Mesothelial cell of epicardium (in vitro differentiated cells): ENCODE measurements at places on chromosomes 7 and 10.
A peak's percentile ranks its signal among the peaks of the same experiment; 100 is the strongest.

GRCh38 chr10:111231779-111232178, 154.9 kb downstream of the ADRA2A start:
- DNase-seq = no peak
- H3K27ac ChIP-seq = no peak overlapping the region
- H3K27me3 ChIP-seq = peaks cover 17% of the 10 kb centered on the region
- H3K4me3 ChIP-seq = no peak overlapping the region

GRCh38 chr10:117980216-117980615, 66.5 kb downstream of the RAB11FIP2 start:
- H3K4me3 ChIP-seq = no peak overlapping the region
- H3K27ac ChIP-seq = no peak overlapping the region
- no peaks in the 10 kb centered on the region for H3K4me1 ChIP-seq
- peaks cover 14% of the 10 kb centered on the region for H3K27me3 ChIP-seq
- no peaks in the 10 kb centered on the region for H3K36me3 ChIP-seq

DNA sequence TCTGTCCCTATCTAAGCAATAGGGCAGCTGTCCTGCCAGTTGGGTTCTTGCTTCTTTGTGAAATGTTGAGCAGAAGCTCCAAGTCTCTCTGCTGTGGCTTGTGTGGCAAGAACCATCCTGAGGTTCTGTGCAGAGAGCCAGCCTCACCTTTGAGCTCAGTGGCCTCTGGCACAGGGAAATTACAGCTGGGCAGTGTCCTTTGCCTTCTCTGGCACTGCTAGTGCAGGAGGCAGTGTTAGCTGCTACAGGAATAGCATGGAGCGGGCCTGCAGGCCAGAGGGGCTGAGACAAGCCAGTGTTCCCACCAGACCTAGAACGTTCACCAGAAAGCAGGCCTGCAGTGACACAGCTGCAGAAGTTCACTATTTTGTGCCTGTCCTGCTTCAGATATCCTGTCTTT, 1.8 kb downstream of the PRXL2A start:
- H3K4me3 ChIP-seq = peak overlapping the region; percentile 93
- no peak for DNase-seq
- no peaks in the 10 kb centered on the region for H3K27me3 ChIP-seq
- H3K27ac ChIP-seq = peak overlapping the region; percentile 41

DNA sequence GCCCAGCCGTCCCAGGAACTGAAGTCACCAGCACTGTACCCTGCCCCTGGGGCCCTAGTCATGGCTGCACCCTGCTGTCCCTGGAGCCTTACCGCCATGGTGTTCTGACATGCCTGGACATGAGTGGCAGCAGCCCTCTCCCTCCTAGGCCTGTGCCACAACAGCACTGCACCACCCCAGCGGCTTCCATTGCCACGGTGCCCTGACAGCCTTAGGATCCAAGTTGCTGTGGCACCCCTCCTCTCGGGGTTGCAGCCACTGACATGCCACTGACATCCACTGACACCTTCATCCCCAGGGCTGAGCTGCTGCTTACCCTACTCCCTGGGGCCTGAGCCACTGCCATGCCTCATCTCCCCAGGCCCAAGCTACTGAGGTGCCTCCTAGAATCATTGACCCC, 39.6 kb upstream of the SHH start:
- H3K4me3 ChIP-seq = no peak overlapping the region
- peak; percentile 32 for DNase-seq
- peaks cover 22% of the 10 kb centered on the region for H3K27me3 ChIP-seq

- H3K4me3 ChIP-seq = no peak overlapping the region
- no peak for DNase-seq
- no peak overlapping the region for H3K27ac ChIP-seq
- no peaks in the 10 kb centered on the region for H3K4me1 ChIP-seq
- H3K27me3 ChIP-seq = no peaks in the 10 kb centered on the region
Measured at GRCh38 chr7:35781200-35781701, 19.6 kb upstream of the SEPTIN7 start.

- no peaks in the 10 kb centered on the region for H3K4me1 ChIP-seq
- peaks cover 4% of the 10 kb centered on the region for H3K36me3 ChIP-seq
- no peak for DNase-seq
- H3K4me3 ChIP-seq = no peak overlapping the region
- H3K27ac ChIP-seq = no peak overlapping the region
Measured at GRCh38 chr10:1137499-1138163, 81.4 kb downstream of the WDR37 start.

- no peak for DNase-seq
- no peaks in the 10 kb centered on the region for H3K36me3 ChIP-seq
- H3K27me3 ChIP-seq = peaks cover 17% of the 10 kb centered on the region
- no peaks in the 10 kb centered on the region for H3K4me1 ChIP-seq
- no peak overlapping the region for H3K27ac ChIP-seq
Measured at GRCh38 chr10:12589791-12590190, 240.4 kb downstream of the CAMK1D start.

- peaks cover 2% of the 10 kb centered on the region for H3K27me3 ChIP-seq
- no peak for DNase-seq
- H3K27ac ChIP-seq = no peak overlapping the region
- H3K4me3 ChIP-seq = no peak overlapping the region
- H3K4me1 ChIP-seq = no peaks in the 10 kb centered on the region
Measured at GRCh38 chr10:104447331-104447730, 93.7 kb downstream of the CFAP58 start.

DNA sequence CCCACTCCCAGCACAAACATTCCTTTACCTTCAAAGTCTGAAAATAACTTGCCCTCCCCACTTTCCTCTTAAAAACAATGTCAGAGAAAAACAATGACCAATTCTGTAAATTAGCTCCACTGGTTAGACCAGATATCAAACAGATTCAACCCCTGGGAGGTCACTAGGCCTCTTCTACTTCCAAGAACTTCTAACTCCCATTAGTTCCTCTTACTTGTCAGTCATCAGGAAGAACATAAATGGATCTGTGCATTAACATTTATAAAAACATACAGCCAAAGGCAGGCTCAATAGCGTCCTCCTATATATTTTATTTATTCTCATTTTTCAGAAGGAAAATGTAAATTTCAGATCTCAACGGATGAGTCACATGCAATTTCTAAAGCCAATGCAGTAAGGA, 2.2 kb downstream of the ELAPOR2 start:
- peaks cover 23% of the 10 kb centered on the region for H3K4me1 ChIP-seq
- H3K27ac ChIP-seq = no peak overlapping the region

DNA sequence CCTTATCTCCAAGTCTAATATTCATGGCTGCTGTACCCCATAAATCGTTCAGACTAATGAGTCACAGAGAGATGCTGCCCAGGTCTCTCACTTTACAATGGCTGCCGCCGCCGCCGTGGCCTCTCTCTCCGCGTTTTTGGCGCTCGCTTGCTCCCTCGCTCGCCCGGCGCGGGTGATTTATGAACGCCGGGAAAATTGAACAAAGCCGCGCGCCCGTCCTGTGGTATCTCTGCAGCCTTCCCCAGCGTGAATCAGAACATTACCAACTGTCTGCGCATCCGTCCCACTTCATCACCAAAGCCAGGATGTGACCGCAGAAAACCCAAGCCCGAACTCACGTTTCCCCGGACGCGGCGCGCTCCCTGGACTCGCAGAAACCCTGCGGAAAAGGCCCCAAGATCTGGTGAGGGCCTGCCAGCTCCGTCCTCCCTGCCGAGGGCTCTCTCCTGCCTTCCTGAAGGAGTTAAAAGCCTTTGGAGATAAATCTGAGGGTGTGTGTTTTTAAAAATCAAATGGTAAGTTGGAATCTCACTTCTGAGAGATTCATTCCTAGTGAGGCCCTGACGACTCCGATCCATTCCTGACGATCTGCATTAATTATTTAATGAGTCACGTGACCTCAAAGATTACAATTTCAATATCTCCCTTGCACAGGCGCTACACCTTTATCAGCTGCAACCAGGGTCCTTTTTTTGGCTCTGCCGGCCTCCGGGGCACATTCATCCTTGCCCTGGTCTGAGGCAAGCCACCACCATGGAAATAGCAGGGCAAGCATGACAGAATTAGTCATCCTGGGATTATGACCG, 6.3 kb downstream of the HOXA4 start:
- peak overlapping the region; percentile 100 for H3K27ac ChIP-seq
- peak; percentile 83 for DNase-seq
- H3K27me3 ChIP-seq = no peaks in the 10 kb centered on the region
- peaks cover 36% of the 10 kb centered on the region for H3K36me3 ChIP-seq
